HFFc6 (cell line): ENCODE measurements at places on chromosomes 16 and 17.
A peak's percentile ranks its signal among the peaks of the same experiment; 100 is the strongest.

DNA sequence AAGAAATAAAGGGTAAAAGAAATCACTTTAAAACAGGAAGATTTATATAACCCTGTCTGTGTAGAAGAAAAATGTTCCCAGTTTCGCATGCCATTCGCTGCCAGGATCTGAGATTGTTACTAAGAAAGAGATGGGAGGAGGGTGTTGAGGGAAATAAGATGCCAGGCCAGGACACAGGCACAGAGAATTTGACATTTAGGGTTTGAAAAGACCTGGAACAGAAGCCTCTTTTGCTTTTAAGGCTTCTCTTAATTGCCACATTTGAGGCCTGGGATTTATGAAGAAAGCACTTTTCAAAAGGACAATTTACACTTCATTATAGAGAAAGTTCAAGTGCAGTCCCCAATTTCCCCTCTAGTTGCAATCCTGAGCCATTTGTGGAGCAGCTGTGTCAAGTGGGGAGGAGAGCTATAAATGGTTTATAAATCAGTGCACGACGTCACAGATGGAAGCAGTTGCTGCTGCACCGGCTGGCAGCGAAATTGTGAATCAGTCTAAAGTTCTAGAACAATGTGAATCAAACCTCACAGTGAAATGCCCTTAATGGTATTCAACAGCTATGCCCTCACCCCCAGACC, 26.5 kb upstream of the C16orf87 start:
- DNase-seq, result peak; percentile 66

DNA sequence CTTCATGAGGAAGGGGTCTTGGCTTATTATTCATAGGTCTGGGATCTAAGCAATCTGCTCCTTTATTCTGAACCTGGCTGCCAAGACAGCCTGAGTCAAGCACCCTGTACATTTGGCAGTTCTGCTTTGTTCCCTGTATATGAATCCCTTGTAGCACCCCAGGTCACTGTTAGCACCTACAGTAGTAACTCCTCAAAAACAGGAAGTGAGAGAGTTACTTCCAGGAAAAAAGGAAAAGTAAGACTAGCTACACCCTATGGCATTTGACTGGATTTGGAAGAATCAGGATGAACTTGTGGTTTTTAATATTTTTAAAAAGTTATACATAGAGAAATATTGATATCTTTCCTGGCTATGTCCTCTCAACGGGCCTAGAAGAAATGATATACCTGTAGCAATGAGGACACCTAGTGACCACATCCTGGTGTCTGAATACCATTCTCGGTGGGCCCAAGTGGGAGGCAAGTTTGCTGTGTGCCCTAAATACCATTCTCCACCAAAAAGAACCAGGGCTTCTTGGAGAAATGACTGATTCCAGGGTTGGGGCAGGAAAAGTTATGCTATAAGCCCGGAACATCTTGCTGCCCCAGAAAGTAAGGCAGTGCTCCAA, 9.9 kb downstream of the ANKRD40 start:
- DNase-seq, result no peak

DNA sequence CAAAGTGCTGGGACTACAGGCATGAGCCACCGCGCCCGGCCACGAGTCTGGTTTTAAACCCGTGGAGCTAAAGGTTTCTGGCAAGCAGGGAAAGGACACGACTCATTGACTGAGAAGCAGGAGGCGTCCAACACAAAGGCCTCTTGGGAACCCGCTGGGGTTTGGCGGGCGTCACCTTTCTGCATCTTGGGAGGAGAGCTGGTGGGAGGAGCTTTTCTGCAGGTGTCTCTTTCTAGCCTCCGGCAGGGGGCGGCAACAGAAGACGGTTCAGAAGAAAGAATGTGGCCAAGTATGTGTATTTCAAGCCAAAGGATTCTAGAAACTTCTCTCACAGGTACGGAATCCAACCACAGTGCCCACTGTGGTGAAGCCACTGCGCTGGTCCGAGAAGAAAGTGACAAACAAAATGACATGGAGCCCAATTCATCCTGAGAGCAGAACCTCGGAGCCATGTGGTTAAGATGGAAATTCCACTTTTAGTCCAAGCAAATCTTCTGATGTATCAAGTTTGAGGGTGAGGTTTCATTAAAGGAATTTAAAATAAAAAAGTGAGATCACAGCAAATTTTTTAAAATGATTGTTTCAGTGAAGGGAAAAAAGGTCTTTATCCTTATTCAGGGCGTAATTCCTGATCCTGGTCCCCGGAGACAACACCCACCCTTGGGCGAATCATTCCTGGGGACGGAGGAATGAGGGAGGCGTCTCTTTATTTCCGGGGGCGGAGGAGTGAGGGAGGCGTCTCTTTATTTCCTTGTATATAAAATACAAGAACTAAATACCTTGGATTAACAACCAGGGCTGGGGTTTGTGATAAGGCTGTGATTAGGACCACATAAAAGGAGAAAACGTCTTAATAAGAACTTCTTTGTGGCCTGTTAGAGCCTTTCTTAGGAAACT, 97.6 kb downstream of the MRM3 start:
- peak; percentile 47 for DNase-seq

GRCh38 chr17:82247856-82248671, 19.2 kb downstream of the SLC16A3 start:
- no peak for DNase-seq

DNA sequence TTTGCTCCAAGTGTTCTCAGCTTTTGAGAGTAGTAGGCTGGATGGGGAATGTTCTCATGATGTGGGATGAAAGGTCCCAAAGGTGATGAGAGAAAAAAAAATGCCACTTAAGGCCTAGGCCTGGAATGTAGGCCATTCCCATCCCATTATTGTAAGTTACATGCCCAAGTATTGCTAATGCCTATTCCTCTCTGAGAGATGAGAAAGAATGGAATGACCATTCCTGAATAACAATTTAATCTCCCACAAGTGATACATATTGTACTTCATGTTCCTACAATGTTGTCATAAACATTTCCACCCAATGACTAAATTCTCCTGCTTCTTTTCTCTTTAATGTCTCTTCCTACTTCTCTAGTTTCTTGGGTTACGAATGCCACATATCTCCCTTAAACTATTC, 102.8 kb upstream of the KCNJ16 start:
- DNase-seq, result peak; percentile 19

GRCh38 chr16:49789616-49790015, 66.3 kb downstream of the ZNF423 start:
- DNase-seq, result no peak

DNA sequence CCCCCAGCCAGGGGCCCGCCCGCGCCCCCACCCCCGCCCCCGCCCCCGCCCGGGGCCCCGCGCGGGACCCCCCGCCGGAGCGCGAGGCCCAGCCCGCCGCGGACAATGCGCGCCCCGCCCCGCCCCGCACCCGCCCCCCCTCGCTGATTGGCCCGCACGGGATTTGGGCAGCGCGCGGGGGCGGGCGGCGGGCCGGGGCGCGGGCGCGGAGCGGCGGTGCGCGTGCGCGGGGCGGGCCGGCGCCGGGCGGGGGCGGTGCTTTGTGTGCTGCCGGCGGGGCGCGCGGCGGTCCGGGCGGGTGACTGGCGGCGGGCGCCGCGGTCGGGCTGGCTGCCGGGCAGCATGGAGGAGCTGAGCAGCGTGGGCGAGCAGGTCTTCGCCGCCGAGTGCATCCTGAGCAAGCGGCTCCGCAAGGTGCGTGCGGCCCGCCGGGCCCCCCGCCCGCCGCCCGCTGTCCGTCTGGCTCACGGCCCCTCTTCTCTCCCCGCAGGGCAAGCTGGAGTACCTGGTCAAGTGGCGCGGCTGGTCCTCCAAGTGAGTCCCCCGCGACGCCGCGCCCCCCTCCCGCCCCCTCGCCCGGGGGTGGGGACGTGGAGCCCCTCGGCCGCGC, at the start of gene CBX2:
Gene CBX2 (plus strand): TSS at position 255 of the 610 bp plus-strand sequence. CDS start 88 bp downstream, at position 343.
- peak; percentile 56 for DNase-seq

DNA sequence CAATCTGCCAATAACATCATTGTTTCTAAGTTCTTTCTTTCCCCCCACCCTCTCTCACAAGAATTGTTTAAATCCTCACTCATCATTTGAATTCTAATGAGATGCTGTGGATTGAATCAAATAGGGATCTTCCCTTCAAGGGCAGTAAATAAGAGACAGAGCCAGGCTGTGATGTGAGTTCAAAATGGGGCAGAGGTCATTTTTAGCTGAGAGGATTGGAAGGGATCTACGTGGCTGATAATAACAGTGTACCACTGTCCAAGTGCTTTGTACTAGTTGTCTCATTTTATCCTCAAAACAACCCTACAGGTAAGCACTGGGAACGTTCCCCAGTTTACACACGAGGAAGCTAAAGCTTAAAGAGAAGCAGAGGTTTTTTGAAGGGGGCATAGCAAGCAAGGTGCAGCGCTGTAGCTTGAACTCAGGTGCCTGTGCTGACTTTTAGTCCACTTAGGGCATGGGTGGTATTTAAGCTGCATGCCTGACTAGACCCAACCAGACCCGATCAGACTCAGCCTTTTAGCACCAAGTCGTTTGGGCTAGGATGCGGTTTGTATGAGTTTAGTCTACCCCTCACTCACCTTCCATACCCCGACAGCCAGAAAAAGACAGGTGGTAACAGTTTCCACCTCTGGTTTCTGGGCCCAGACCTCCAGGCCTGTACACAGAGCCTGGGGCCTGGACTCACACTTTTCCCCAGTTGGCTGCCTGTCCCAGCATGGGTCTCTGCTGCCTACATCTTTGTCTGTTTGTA, 39.2 kb upstream of the CCR7 start:
- DNase-seq, result no peak

- DNase-seq, result no peak
Measured at GRCh38 chr16:64132759-64133361, 989.0 kb downstream of the CDH11 start.

- DNase-seq, result peak; percentile 13
Measured at GRCh38 chr17:4340914-4341615, 25.4 kb downstream of the UBE2G1 start.

GRCh38 chr17:16820161-16820877, 130.3 kb downstream of the CCDC144A start:
- DNase-seq, result no peak

DNA sequence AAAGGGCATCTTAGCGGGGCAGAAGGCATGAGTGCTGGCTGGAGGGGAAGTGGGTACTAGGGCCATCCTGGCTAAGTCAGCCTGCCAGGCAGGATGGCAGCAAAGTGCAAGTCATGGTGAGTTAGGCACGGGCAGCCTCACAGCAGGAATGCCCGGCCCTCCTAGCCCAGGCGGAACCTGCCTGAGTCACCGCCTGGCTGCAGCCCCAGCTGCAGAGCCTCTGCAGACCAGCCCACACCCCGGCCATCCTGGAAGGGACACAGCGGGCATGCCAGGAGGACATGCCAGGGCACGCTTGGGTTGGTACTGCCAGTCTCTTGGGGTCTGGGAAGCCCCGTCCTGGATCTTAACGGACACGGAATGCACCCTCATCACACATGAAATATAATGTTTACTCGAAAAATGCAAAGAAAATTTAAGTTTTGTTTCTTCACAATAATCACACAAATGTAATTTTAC, 5.0 kb upstream of the ALDH3A1 start:
- peak; percentile 65 for DNase-seq

- no peak for DNase-seq
Measured at GRCh38 chr17:69516911-69517310, 102.4 kb downstream of the MAP2K6 start.

DNA sequence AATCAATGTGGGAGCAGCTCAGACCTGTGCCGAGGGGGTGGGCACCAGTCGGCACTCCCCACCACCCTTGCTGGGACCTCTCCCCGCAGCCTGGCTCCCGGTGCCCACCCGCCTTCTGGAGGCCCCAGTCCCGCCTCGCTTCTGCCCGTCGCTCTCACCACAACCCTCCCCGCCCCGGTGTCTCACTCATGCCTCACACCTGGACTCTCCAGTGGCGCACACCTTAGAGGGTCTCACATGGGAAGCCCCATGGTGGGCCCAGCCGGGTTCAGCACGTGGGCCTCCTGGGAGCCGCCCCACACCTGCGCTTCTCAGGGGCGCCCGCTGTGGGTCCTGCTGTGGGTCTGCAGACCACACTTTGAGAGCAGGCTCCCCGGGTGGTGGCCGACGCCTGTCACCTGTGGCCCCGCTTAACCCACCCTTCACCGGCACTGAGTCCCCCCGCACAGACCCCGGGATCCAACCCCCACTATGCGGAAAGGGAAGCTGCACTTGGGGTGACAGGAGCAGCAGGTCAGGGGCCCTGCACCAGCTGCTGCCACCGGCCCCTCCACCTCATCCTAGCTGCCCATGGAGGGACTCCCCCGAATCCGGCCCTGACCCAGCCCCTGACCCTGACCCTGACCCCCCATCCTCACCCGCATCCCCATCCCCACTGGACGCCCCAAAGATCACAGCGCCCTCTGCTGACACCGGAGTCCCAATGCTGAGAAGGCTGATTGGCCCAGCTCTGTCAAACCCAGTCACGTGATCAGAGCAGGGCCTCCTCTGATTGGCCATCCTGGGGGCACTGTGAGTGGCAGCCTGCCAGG, 27.4 kb upstream of the SLC38A10 start:
- DNase-seq, result no peak

DNA sequence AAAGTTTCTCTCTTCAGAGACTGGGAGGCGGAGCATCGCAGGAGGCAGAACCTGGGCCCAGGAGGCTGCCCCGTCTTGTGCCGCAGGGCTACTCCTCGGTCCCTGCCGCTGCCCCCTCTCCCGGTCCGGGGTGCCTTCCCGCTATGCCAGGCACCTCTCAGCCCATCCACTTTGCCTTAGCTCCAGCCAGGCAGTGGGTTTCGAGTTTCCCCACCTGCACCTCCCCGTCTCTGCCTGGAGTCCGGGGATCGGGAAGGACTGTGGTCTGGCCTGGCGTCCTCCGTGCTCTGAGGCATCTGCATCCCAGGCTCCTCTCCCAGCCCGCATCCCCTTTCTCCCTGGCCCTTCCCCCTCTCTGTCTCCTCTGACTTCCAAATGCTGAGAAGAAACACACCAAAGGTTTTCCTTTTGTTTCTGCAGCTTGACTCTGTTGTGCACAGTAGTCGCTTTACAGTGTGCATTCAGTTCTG, 26.8 kb upstream of the PIK3R6 start:
- no peak for DNase-seq

GRCh38 chr17:34151102-34151501, 104.0 kb upstream of the CCL2 start:
- peak; percentile 3 for DNase-seq

- no peak for DNase-seq
Measured at GRCh38 chr16:54946909-54947308, 16.2 kb downstream of the IRX5 start.

GRCh38 chr17:56130631-56131030, 22.6 kb upstream of the ANKFN1 start:
- no peak for DNase-seq

- DNase-seq, result no peak
Measured at GRCh38 chr17:16870253-16871245, 101.4 kb downstream of the TNFRSF13B start.

- no peak for DNase-seq
Measured at GRCh38 chr17:37825851-37826250, 81.0 kb upstream of the HNF1B start.
